ENCODE measurements at places on chromosomes 3 and 15.

DNA sequence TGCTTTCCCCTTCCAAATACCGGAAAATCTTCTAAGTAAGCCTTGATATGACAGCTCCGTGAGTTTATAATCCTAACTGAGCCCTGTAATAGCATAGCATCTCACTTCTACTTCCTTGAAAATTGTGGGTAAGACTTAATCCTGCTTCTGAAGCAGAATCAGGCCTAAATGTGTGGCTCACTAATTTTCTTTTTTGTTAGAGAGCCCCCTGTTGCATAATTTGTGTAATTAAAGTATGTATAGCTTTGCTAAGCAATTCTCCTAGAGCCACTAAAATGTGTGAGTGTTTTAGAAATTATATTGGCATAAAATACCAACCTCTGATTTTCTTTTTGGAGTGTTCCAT, 304.4 kb downstream of the FGF12 start:
- DNase-seq, result no peak

- DNase-seq, result no peak
Measured at GRCh38 chr15:50358845-50359244, 3.8 kb upstream of the GABPB1 start.

DNA sequence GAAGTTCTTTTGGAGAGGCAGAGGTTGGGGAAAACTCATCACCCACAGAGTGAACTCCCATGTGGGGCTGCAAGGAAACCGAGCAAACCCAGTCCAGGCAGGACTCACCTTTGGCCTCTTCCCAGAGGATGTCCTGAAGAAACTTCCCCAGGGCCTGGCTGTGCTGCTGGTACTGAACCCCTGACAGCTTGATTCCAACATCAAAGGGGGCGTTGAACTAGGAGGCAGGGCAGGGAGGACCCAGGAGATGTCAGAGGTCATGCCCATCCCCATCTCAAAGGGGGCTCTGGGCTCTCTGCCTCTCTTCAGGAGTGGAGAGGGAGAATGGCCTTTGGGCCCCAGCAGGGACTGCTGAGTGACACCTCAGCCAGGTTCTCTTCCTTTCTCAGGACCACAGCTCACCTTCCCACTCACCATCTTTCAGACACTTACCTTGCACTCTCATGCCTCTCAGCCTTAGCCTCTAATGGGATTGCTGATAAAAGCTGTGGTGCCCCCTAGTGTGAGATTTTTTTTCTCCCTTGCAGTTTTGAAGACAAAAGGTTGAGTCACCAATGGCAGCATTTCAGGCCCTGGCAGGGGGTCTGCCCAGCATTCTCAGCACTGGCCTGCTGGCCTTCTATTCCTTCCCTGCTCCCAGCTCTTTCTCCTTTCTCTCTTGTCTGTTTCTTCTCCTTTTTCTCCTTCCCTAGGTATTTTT, 6.0 kb downstream of the GHRL start:
- no peak for DNase-seq

DNA sequence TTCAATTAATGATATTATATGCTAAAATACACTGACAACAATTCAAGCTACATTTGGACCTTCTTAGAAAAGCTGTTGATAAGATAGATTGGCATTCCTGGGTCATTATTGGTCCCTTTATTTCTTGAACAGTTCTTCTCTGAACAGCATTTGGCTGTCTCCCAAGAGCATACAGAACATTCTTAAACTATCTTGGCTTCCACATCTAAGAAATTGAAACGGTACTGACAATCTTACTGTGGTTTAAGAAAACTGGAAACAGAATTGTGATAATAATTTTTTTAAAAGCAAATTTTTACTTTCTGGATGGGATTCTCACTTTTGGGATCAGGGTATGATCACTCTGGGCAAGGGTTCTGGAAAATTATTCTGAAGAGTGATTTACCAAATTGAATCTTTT, 161.7 kb upstream of the ZNF385D start:
- DNase-seq, result no peak

- no peak for DNase-seq
Measured at GRCh38 chr3:7444886-7445285, 584.0 kb downstream of the GRM7 start.

- no peak for DNase-seq
Measured at GRCh38 chr15:99282586-99282985, 31.3 kb downstream of the LRRC28 start.

DNA sequence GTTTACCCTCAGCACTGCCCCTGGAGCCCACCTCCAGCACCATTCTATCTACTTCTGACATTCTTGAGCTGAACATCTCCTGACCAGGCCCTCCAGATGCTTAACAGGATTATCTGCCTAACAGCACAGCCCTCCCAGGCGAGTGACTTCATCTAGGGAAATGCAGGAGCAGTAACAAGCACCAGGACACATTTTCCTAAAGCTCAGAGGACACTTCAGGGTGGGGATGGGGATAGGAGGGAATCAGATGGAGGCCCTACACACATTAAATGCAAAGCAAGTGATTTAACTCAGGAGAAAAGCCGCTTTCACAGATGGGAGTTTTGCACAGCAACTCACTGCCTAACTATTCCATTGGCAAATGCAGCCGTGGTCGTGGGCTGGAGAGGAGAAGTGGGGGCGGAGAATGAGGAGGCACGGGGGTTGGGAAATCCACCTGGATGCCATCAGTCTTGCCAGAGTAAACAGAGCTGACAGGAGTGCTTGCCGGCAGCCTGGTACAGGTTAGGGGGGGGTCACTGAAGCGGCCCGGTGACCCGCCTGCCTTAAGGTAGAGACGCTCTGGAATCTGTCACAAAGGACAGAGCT, 21.3 kb upstream of the BNC1 start:
- DNase-seq, result no peak

- no peak for DNase-seq
Measured at GRCh38 chr3:39096775-39097174, 10.7 kb downstream of the GORASP1 start.

GRCh38 chr15:63232405-63232804, 43.0 kb downstream of the RAB8B start:
- DNase-seq, result no peak

DNA sequence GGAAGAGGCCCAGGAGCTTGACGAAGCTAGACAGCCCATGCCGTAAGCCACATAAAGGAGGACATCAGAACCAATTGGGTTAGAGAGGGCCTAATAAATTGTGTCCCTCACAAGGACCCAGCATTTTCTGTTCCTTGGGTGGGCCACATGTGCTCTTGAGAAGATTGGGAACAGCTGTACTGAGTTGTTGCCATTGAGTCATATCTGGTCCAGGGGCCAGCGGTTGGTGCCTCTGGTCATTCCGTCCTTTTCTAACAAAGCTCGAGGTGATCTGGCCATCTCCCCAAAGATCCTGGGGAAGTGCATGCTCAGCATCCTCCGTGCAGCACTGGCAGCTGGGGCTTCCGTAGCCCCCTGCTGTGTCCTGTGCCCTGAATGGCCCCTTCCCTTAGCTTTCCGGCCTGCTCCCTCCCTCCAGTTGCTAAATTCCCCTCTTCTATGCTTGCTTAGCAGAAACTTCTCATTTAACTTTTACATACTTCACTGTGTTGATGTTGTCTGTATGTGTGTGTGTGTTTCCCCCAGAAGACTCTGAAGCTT, 73.0 kb downstream of the EEFSEC start:
- DNase-seq, result no peak

- no peak for DNase-seq
Measured at GRCh38 chr3:26118165-26118564, 328.3 kb downstream of the OXSM start.

DNA sequence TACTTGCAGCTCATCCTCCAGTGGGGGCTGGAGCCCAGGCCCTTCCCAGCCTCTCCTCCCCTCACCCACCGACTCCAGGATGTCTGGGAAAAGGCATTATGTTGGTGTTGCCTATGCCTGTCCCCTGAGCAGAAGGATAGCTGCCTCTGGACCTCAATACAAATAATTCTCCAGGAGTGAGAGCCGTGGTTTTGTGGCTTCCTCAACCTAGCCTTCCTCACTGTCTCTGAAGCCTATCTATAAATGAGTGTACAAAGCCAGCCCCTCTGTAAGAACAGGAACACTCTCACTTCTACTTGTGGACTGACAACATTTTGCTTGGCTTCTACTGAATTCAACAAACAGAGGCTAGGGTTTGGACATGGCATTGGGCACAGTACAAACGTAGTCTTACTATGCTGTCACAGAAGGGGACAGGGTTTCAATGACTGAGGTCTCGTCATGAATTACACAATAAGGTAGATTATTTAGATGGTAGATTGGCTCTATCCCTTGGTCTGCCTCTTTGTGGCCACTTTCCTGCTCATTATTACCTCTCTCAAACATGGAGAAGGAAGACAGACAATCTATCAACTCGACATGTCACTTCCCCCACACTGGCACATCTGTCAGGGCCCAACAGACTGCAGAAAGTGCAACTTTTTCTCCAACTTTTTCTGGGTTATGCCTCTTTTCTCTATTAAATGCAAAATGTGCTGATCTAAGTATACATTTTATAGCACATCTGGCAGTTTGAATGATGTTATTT, 82.8 kb upstream of the MEX3B start:
- no peak for DNase-seq

DNA sequence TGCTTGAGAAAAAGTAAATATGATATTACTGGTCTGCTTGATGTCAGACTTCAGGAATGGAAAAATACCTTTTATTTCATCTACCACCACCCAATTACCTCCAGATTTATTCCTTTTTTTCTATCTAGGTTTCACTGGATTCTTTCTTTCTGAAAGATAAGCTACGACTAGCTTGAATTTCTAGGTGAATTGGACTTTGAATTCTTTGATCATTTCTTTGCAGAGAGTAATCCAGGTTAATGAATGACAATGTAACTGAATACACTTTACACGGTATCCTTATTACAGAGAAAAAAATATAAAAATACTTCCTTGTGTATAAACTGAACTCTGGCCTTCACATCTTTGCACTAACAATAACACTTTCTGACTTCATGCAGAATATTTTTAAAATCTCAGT, 59.5 kb upstream of the TRPC1 start:
- no peak for DNase-seq

- DNase-seq, result no peak
Measured at GRCh38 chr15:38695249-38696108, 130.9 kb upstream of the RASGRP1 start.

GRCh38 chr3:13106308-13107001, 33.2 kb upstream of the IQSEC1 start:
- no peak for DNase-seq

- DNase-seq, result no peak
Measured at GRCh38 chr15:34791701-34792100, 3.6 kb downstream of the ACTC1 start.

DNA sequence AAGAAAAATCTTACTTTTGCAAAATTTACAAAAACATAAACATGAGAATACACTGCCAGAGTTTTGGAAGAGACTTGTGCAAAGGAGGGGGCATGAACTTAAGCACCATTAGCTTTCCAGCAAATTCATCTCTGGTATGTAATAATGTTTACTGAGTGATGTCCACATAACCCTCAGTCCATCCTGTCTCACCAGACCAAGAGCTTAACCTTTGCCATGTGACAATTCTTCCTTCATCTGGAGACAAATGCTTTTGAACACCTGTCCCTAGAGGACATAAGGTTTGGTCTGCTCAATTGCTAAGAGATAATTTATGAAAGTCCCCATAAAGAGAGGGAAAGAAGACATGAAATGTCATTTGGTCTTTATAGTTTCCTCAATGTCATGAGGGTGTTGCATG, 412.3 kb downstream of the ERC2 start:
- DNase-seq, result no peak

GRCh38 chr3:36124118-36124796, 256.0 kb upstream of the STAC start:
- DNase-seq, result no peak

- DNase-seq, result peak; percentile 30
Measured at GRCh38 chr3:38647217-38647970, 2.1 kb downstream of the SCN5A start.

GRCh38 chr3:101509811-101510210, 3.2 kb downstream of the SENP7 start:
- no peak for DNase-seq

GRCh38 chr3:174784206-174784934, 74.8 kb upstream of the NAALADL2 start:
- no peak for DNase-seq

GRCh38 chr15:31161951-31162350, 60.4 kb upstream of the TRPM1 start:
- DNase-seq, result no peak

- DNase-seq, result no peak
Measured at GRCh38 chr3:27454914-27455313, 29.3 kb downstream of the SLC4A7 start.

DNA sequence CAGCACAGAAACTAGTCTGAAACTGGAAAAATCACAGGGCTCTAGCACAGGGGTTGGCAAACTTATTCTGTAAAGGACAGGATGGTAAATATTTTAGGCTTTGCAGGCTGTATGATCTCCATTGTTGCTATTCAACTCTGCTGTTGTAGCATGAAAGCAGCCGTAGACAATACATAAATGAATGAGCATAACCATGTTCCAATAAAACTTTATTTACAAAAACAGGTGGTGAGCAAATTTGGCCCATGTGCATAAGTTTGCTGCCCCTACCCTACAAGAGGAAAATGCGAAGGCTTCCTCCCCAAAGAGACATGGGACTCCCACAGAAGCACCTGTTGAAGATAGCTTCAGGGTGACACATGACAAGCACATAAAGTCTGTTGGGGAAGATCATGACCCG, 59.2 kb downstream of the SYNM start:
- DNase-seq, result no peak

- DNase-seq, result no peak
Measured at GRCh38 chr3:144662729-144663128, 691.1 kb downstream of the DIPK2A start.

DNA sequence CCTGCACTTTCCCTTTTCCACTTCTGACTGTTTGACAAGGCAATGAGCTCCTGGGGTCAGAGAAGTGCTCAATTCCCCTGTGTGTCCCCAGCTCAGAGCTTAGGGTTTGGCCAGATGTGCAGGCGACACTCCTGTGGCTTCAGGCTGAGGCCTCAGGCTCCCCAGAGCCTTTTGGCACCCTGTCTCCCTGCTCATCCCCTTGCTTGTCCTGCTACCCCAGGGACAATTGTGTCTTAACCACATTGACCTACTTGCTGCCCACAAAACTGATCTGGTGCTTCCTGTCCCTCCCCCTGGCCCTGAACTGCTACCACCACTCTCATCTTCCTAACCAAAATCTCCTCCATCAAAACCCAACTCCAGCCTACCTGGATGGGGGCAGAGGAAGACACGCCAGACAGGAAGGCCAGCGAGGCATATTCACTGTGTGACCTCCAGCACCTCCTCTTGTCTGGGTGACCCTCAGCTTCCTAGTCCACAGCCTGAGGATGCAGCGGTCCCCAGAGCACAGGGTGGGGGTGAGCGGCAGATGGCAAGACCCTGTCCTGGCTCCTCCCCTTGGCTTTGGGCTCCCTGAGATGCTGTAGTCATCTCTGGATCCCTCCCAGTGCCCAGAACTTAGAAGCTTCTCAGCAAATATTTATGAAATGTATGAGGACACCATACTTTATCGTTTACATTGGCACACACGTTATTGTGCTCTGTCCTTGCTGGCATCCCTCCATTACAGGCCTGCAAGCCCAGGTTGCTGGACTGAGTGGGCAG, 98.9 kb upstream of the SLC6A6 start:
- DNase-seq, result no peak

Measured in liver (tissue), 10 donors.